Left lung (tissue), 14 donors: ENCODE measurements at places on chromosomes 7 and 10. TPM values are rescaled to one million over a fixed set of nuclear protein-coding genes. Genes with fewer than 3 reads are reported as not detected.

The IL2RA gene
- polyA plus RNA-seq = 0.23 TPM

GRCh38 chr7:41097501-41097900 lies 605.4 kb downstream of the INHBA start:
- no peak for DNase-seq

The CLCN1 gene
- not detected for polyA plus RNA-seq

DNA sequence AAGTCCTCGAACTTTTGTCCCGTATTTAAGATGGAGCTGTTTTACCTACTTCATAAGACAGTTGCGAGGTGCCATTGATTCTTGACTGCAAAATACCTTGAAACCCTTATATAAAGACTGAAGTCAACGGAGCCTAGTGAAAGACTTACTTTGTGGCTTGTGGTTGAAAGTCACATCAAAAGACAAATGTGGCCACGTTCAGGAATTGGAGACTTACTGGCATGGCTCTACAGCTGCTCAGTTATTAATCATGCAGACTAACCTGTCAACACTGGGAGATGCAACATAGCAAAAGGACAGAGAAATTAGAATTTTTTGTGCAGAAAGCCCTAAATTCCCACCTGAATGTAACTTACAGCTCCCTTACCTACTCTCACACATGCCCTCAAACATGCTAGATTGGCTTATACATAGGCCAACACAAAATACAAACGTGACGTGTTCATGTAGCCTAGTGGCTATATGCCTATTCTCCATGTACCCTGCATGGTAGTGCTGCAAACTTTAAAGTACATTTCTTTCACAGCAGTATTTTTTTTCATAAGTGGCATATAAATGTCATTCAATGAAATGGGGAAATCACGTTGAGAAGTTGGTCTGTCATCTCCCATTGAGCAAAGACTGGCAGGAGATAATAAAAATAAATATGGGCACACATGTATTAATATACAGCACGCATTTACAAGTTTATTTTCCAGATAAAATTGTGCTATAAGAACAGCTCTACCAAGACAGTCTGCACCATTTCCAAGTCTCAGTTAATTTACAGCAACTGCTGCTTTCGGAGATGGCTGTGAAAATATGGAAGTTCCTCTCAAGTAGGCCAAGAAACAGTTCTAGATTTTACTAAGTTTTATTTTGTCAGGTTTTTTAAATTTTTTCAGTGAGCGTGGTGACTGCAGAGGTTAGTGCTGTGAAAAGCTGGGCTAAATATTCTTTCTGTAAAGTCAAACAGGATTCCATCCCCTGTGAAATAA lies 170.4 kb upstream of the C7orf33 start:
- DNase-seq = no peak

GRCh38 chr10:62461120-62461519 lies 87.0 kb downstream of the ZNF365 start:
- DNase-seq = no peak
